ENCODE measurements at places on chromosomes 1 and 21.
A peak's percentile ranks its signal among the peaks of the same experiment; 100 is the strongest.

- no peak for DNase-seq
These were observed 45.9 kb downstream of the STXBP3 start for GRCh38 chr1:108792420-108792819.

- DNase-seq: no peak
These were observed 142.5 kb downstream of the DAB1 start for GRCh38 chr1:57281324-57281723.

DNA sequence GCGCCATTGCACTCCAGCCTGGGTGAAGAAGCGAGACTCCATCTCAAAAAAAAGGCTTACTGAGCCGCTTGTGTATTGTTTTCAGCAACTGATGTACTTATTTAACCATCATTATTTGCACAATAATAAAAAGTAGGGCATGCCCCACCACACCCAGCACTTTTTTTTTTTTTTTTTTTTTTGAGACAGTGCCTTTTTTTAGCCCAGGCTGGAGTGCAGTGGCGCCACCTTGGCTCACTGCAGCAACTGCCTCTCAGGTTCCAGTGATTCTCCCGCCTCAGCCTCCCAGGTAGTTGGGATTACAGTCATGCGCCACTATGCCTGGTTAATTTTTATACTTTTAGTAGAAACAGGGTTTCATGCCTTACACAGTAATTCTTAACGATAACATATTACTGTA lies 12.2 kb upstream of the TRNAU1AP start:
- DNase-seq: no peak

DNA sequence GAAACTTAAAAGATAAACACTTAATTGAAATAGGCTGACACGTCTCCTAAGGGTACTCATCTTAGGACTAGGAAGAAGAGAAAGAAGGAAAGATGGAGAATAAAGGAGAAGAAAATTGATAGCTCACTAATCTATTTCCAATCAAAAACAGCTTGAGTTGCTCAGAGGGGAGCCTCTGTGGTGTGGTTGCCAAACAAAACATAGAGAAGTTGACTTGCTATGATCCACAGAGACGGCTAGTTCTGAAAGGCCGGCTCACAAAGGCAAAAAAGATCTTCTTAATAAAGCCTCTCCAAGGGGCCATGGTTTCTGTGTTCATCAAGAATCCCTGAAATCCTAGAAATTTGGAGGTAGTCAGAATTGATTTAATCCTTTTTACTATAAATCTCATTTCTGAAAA lies 644.1 kb downstream of the LMO4 start:
- no peak for DNase-seq

DNA sequence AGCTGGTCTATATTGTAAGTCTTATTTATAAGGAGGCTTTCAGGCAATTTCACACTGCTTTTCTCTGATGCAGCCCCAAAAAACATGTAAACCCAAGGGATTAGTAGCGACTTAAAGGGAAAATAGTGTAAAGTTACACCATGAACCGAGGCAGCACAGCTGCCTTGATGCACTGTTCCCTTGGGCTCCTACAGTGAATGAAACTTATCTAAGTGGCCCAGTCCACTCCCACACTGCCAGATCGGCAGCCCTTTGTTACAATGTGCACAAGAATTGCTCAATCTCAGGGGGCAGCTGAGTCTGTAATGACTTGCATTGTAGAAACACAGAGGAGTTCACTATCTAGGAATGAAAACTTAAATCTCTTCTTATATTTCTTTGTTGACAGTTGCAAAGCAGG lies 120.8 kb upstream of the ADGRL2 start:
- no peak for DNase-seq

- DNase-seq: no peak
These were observed 201.7 kb upstream of the AJAP1 start for GRCh38 chr1:4452701-4453100.

- no peak for DNase-seq
These were observed 36.2 kb downstream of the UMODL1 start for GRCh38 chr21:42107177-42107880.

DNA sequence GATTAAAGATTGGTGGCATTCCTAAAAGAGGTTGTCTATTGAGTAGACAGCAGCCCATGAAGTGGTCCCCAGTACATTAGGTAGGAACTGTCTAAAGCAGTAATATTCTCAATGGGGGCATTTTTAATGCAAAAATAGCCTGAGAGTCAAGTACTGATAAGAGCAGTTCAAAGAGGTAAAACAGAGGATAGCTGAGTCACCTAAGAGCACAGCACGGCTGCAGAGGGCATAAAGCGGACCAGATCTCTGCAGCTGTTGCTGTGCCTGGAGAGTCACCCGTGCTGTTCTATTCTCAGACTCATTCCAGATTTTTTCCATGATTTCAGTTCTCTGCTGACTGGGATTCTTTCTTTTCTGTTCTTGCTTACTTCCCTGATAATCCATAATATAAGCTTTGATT lies 313.2 kb downstream of the OLFM3 start:
- no peak for DNase-seq

GRCh38 chr1:96989302-96989701 lies 267.7 kb downstream of the PTBP2 start:
- no peak for DNase-seq

GRCh38 chr1:167594822-167595221 lies 35.2 kb upstream of the RCSD1 start:
- DNase-seq: no peak

DNA sequence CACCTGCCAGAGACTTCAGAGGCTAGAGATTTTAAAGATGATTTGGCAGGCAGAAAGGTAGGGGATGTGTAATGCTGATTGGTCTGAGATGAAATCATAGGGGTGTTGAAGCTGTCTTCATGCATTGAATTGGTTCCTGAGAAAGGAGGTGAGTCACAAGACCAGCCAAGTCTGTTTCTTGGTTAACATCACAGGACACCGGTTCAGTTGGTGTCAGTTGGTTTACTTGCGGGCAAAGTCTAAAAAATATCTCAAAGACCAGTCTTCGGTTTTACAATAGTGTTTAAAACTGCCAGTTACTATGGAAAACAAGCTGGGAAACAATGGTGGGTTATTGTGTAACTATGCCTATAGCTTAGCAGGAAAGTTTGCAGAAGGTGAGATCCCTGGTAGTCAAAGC lies 305.9 kb downstream of the BARHL2 start:
- no peak for DNase-seq

GRCh38 chr21:36132696-36133095 lies 2.2 kb upstream of the CBR3 start:
- no peak for DNase-seq

DNA sequence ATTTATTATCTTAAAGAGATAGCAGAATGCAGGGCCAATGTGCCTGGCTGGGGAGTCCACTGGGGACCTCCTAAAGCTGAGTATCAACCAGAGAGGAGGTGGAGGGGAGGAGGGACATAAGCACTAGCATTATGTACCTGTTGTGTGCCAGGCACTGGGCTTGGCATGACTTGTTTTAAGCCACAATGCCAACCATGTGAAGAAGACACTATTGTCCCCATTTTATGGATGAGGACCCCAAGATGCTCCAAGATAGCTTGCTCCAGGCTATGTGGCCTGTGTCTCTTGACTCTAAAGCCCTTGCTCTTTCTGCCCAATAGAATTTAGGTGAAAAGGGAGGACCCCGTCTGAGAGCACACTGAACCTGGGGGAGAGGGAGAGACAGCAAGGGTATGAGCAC lies 111.3 kb downstream of the GLIS1 start:
- no peak for DNase-seq

DNA sequence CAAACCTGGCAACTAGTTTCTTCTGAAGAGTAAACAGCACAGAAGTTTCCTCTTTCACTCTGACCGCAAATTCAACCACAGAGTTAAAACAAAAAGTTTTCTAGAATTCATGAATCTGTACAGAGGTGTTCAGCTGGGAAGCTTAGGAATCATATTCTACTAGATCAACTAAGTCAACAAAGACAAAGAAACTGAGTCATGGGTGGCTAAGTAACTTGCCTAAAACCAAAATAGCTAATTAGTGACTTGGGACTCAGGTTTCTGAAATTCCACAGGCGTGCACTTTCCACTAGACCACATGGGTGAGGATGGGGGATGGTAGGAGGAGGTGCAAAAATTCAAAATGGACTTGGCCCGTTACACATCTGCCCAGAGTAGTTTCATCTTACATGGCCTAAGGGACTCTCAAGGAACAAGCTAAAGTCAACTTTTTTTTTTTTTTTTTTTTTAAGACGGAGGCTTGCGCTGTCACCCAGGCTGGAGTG lies 25.8 kb downstream of the PTPN14 start:
- DNase-seq: no peak

DNA sequence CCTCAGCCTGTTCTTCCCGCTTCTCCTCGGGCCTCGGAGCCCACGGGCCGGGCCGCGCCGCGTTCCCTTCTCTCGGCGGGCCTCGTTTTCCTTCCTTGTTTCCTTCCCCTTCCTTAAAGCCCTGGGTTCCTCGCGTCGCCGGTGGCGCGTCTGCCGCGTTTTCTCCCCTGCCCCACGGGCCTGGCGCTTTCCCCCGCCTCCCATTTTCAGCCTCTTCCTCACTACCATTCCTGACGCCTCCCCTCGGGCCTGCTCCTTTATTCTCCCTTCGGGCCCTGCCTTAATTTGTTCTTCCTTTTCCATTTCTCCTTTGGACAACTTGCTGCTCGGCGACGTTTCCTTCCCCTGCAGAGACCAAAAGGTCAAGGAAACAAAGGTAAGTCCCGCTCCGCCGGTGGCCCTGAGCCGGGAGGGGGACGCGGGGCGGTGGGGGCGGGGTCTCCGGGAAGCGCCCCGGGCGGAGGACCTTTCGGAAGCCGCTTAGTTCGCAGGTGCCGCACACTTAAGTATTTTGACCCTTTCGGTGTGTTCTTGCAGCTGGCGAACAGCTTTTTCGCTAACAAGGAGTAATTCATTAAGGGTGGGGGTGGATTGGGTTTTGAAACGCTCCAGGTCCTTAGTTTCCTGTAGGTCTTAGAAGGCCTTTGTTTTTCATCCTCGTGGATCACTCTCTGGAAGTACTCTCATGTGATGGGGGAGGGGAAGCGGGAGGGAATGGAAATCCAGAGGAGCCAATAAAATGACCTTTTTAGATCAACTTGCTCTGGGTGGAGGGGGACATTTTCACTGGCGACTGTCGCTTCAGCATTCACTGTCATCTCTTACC lies 780 bp downstream of the YTHDF2 start:
- peak; percentile 66 for DNase-seq

- DNase-seq: no peak
These were observed 22.1 kb upstream of the PRDM2 start for GRCh38 chr1:13677896-13678295.

DNA sequence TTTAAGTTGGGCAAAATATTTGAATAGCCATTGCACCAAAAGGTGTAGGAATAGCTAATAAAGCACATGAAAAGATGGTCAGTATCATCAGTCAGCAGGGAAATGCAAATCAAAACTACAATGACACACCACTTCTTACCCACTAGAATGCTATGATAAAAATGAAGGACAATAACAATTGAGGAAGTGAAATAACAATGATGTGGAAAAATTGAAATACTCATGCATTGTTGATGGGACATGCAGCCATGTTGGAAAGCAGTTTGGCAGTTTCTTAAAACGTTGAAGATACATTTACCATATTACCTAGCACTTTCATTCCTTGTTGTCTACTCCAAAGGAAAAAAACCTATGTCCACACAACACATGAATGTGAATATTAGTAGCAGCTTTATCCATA lies 28.4 kb downstream of the HSD3B1 start:
- DNase-seq: no peak

- DNase-seq: no peak
These were observed 66.1 kb downstream of the LGR6 start for GRCh38 chr1:202259705-202260104.

DNA sequence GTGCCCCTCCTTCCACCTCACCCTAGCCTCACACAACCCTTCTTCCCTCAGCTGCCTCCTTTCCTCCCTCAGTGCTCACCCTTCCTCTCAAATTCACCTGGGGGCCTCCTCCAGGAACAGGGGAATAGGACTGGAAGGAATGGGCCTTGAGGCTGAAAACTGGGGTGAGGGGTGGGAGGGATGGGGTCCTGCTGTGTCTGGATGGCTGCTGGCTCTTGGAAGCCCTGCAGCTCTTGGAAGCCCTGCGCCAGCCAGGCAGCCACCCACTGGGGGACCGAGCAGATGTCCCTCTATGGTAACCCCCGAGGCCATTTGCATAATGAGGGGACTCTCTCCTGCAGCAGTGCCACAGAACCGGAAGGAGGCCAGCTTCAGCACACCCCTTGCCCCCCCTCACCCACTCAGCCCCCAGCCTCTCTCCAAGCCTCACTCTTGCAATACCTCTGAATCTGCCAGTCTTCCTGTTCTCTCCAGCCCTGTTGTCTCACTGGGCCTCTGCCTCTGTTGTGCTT lies 85.2 kb downstream of the KIRREL1 start:
- no peak for DNase-seq

GRCh38 chr21:37257511-37257966 lies 9.6 kb downstream of the VPS26C start:
- peak; percentile 70 for DNase-seq

GRCh38 chr21:32411350-32412161 lies 950 bp upstream of the EVA1C start:
- DNase-seq: peak; percentile 50

DNA sequence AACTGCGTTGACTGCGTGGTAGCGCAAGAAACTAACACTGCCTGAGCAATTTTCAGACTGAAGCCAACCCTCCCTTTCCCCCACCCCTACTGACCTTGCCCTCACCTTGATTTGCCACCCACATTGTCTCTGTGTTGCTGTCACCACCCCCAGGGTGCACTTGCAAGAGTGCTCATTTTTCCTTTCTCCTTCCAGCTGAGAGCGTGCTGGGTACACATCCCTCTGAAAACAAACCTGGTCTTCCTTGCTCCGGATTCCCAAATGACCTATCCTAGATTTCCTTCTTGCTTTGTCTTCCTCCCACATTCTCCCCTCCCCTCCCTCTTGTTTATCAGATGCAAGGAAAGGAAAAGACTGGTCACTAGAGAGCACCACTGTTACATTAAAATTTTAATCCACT lies 24.2 kb downstream of the MPZ start:
- no peak for DNase-seq

GRCh38 chr1:11156963-11157362 lies 32.2 kb upstream of the ANGPTL7 start:
- DNase-seq: no peak

- DNase-seq: no peak
These were observed 30.9 kb upstream of the SSX2IP start for GRCh38 chr1:84721152-84721551.

- no peak for DNase-seq
These were observed 513 bp upstream of the RAB3GAP2 start for GRCh38 chr1:220272841-220273090.

- no peak for DNase-seq
These were observed 57.7 kb upstream of the NUF2 start for GRCh38 chr1:163263818-163264655.

GRCh38 chr1:25760122-25760719 lies 39.8 kb upstream of the SELENON start:
- no peak for DNase-seq

DNA sequence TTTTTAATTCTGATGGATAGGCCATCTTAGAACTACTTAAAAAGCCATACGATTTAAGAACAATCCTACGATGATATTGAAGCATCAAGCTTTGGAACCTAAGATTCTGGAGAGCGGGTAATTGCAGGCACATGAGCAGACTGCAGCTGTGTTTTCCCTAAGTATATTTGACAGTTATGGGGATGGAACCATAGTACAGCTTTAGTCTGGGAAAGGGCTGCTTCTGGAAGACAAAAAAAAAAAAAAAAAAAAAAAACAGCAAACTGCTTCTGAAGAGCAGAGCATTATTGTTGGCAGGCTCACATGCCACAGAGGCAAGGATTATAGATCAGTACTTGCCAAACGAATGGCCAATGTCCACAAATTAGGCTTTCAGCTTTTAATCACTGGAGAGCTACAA lies 1618.7 kb downstream of the AMY1C start:
- DNase-seq: no peak

GRCh38 chr1:226684026-226684425 lies 55.1 kb downstream of the ITPKB start:
- no peak for DNase-seq
